Calu3 (cell line): ENCODE measurements at places on chromosomes 5 and 9.

DNA sequence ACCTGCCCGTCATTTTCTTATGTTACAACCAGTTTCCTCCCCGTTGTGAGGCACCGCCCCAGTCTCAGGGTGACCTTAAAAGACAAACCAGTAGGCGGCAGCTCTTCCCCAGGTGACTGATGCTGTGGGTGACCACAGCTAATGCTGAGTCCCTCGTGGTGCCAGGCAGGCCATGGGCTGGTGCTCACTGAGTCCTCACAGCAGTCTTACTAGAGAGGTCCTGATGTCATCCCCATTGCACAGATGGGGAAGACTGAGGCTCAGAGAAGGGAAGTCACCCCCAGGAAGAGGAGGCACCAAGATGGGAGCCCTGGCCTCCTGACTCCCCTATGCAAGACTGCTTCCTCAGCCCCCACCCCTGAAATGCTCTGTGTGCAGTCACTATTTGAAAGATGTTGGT is 978 bp downstream of the CFAP157 start:
- no peak for DNase-seq

DNA sequence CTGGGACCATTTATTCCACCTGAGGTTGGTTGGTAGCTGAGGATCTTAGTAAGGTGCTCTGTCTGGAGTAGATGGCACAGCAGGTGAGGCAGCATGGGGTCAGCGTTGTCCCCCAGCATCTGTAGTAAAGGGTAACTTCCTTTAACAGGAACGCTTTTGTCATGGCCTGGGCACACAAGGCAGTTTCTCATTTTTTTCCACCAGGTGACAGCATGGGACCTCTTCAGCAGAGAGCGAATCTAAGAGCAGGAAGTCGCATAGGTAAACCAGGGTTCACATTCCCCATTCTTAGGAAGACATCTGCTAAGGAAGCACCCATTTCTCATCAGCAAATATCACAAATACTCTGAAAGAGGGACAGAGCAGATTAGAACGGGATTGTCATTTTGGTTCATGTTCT is 56.5 kb downstream of the GPR107 start:
- no peak for DNase-seq

DNA sequence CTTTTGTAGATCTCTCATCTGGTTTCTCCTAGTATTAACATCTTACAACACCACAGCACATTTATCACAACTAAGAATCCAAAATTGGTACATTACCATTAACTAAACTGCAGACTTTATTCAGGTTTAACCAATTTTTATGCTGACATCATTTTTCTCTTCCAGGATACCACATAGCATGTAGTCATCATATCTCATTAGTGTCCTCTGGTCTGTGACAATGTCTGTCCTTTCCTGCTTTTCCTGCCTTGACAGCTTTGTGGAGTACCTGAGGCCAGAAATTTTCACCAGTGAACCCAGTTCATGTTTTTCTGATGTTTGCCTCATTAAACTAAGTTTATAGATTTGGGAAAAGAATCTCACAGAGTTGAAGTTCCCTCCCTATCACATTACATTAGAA is 294.7 kb upstream of the TNC start:
- DNase-seq, result no peak

GRCh38 chr5:12183003-12183402 is 278.8 kb upstream of the CTNND2 start:
- DNase-seq, result no peak

- no peak for DNase-seq
These were observed 47.4 kb downstream of the RNF180 start for GRCh38 chr5:64213011-64213410.

DNA sequence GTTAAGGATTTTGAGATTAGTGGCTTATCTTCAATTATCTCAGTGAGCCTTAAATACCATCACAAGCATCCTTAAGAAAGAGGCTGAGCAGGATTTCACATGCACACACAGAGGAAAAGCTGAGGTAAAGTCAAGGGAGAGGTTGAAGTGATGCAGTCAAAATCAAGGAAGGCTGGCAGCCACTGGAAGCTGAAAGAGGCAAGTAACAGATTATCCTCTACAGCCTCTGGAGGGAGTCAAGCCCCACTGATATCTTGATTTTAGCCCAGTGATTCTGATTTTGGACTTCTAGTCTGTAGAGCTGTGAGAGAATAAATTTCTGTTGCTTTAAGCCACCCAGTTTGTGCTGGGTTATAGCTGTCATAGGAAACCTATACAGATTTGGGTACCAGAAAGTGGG is 80.1 kb downstream of the ANKRD31 start:
- peak; percentile 16 for DNase-seq

- DNase-seq, result no peak
These were observed 298.5 kb upstream of the CD180 start for GRCh38 chr5:67495072-67495471.

DNA sequence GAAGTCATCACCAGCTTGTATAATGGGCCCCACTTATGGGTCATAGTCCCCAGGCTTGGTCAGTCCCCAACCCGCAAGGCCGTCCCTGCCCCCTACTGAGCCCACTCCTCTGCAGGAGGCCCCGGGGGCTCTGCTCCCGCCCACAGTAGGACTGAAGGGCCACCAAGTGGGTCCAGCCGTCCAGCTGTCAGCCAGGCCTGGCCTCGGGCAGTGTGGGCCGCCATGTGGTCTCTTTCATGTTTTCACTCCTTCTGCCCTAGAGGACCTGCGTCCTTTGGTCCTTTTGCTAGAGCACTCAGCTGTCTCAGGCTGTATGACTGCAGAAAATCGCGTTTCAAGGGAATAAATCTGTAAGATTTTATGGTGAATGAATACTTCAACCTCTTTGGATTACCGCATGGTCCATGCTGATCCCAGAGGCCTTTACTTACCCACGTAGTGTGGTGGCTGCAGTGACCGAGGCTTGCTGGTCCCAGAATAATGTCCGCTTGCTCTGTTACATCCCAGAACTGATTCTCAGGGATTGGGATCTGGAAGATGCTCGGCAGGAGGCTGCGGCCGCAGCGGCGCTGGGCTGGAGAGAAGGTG is 105.7 kb upstream of the FAM120A start:
- no peak for DNase-seq
